ENCODE measurements at places on chromosomes 12 and 14. TPM values are rescaled to one million over a fixed set of nuclear protein-coding genes. Genes with fewer than 3 reads are reported as not detected.

SIX6 gene
- total RNA-seq, result not detected

NKX2-1 gene
- total RNA-seq, result not detected

CCDC196 gene
- total RNA-seq, result not detected

- DNase-seq, result no peak
Measured at GRCh38 chr12:19423166-19423930, 15.9 kb upstream of the AEBP2 start.

DNA sequence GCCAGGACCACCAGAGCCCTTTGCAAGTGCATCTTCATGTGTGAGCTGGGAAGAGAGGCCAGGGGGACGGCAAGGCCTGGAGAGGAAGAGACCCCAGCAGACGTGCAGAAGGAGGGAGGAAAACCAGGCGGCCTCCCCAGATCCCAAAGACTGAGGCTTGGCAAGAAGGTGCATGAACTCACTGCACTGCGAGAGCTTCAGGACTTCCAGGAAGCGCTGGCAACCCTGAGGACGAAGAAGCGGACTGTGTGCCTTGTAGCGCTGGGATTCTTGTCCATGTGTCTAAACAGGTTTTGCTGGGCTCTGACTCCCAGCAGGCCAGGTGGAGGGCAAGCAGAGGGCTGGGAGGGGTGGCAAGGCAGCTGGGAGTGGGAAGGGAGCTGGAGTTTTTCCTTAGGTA is 939 bp downstream of the TGFB3 start:
- no peak for DNase-seq

Measured in NCI-H460 (cell line).